ENCODE measurements at places on chromosomes 4 and X. TPM values are rescaled to one million over a fixed set of nuclear protein-coding genes. Genes with fewer than 3 reads are reported as not detected.

DNA sequence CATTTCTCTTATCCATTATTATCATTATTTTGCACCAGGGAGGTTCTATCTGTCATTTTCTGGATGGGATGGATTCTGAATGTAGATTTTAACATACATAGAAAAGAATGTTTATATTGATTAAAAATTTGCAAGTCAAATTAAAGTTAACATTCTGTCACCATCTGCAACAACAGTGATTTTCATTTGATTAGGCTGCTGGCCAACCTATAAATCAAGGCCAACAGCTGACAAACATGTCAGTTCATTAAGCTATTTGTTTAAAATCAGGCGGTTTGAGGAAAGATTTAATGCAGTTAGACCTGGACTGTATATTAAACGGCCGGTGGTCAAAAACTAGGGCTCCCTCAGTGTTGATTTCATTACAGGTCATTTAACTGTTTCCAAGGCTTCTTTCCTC lies 109.5 kb upstream of the CBR4 start:
- no peaks in the 10 kb centered on the region for H3K4me1 ChIP-seq
- no peak overlapping the region for H3K4me3 ChIP-seq
- H3K36me3 ChIP-seq: no peaks in the 10 kb centered on the region
- H3K27ac ChIP-seq: no peak overlapping the region

DNA sequence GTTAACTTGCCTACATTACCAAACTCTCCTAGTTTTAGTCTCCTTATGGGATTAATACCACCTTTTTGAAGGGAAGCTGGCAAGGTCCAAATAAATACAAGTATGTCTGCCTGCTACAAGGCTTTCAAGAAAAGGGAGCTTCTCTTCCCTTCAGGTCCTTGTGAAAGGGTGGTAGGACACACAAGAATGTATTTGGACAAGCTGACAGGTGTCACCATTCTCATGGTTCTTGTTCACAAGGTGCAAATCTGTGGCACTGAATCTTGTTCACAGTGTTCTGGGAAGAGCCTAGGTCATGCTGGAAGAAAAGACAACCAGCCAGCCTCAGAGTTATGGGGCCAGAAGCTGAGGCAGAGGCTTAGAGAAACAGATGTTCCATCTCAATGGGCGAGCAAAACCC lies 41.9 kb downstream of the GPC3 start:
- no peak overlapping the region for H3K27ac ChIP-seq
- no peak overlapping the region for H3K4me3 ChIP-seq
- H3K27me3 ChIP-seq: no peaks in the 10 kb centered on the region

Gene BGN
- not detected for total RNA-seq

- no peak overlapping the region for H3K4me3 ChIP-seq
- peaks cover 7% of the 10 kb centered on the region for H3K27me3 ChIP-seq
- H3K27ac ChIP-seq: no peak overlapping the region
These were observed 124.0 kb upstream of the CLNK start for GRCh38 chr4:10808591-10808990.

Gene STPG2
- not detected for total RNA-seq

All from activated naive CD8-positive, alpha-beta T cell treated with anti-CD3 and anti-CD28 coated beads for 36 hours (primary cell).